H7 (cell line): ENCODE measurements at places on chromosomes 4 and X.

GRCh38 chr4:142365391-142365790 is 480.7 kb downstream of the INPP4B start:
- DNase-seq: no peak

- no peak for DNase-seq
Observed at GRCh38 chr4:126976850-126977632, 655.7 kb upstream of the INTU start.

DNA sequence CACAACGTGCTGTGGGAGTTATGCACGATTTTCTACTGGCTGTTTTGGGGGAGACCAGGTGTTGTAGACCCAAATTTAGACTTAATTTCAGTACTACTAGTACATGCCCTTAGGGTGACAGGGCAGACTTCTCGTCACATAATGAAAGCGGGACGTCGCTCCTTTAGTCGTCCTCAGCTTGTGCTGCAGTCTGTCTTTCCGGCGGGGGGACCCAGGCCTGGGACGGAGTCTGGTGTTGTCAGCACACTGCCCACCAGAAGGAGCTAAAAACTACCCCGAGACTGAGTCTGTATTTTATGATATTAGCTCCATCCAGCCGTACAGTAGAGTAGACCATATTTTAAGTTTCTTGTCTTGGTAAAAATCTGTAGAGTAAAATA is 35.5 kb downstream of the NOP14 start:
- DNase-seq: peak; percentile 30

GRCh38 chrX:114675365-114675764 is 91.5 kb downstream of the HTR2C start:
- DNase-seq: no peak

- no peak for DNase-seq
Observed at GRCh38 chrX:1412551-1413161, 20.7 kb upstream of the SLC25A6 start.

- peak; percentile 90 for DNase-seq
Observed at GRCh38 chr4:140568507-140569306, at the start of gene UCP1. Gene UCP1 (minus strand): TSS chr4:140568961. CDS start chr4:140568729, 232 bp downstream.
